Psoas muscle (tissue), 8 donors: ENCODE measurements at places on chromosomes 5 and 9. TPM values are rescaled to one million over a fixed set of nuclear protein-coding genes. Genes with fewer than 3 reads are reported as not detected.

DNA sequence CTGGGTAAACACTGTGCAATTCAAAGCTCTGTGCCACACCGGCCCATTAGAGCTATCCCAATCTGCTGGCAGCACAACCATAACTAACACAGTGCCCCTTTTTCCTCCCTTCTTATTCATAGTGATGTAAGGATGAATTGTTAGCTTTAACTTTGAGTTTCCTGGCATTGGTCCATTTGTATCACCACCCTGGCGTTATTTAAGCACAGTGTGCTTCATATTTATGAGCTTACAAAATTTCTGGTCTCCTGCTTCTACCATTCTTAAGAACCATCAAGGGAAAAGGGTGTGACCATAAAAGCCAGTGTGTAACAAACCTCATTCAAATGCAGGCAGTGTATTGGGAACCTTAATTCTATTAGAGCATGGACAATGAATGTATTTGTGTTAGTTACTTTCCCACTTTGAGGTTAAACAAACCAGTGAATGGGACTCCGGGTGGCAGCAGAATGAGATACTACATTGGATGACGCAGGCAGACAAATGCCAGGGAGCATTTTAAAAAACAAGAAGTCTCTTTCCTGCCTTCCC is 222.6 kb downstream of the TMEM161B start:
- no peak for DNase-seq

- DNase-seq, result no peak
Observed at GRCh38 chr9:70428781-70429180, 14.3 kb upstream of the KLF9 start.

DNA sequence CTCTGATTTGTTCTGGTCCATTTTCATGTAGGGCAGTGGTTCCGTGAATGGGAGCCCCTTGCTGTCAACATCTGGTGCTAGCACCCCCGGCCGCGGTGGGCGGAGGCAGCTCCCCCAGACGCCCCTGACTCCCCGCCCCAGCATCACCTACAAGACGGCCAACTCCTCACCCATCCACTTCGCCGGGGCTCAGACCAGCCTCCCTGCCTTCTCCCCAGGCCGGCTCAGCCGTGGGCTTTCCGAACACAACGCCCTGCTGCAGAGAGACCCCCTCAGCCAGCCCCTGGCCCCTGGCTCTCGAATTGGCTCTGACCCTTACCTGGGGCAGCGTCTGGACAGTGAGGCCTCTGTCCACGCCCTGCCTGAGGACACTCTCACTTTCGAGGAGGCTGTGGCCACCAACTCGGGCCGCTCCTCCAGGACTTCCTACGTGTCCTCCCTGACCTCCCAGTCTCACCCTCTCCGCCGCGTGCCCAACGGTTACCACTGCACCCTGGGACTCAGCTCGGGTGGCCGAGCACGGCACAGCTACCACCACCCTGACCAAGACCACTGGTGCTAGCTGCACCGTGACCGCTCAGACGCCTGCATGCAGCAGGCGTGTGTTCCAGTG is 244.0 kb downstream of the CACNA1B start:
- DNase-seq, result no peak

GRCh38 chr5:178279026-178279722 is 46.6 kb upstream of the PHYKPL start:
- DNase-seq, result peak; percentile 43

- DNase-seq, result no peak
Observed at GRCh38 chr5:128276537-128277216, 193.1 kb downstream of the SLC12A2 start.

- no peak for DNase-seq
Observed at GRCh38 chr5:172952034-172952511, 7.2 kb upstream of the RPL26L1 start.

- no peak for DNase-seq
Observed at GRCh38 chr5:137808503-137809135, 54.5 kb upstream of the HNRNPA0 start.

DNA sequence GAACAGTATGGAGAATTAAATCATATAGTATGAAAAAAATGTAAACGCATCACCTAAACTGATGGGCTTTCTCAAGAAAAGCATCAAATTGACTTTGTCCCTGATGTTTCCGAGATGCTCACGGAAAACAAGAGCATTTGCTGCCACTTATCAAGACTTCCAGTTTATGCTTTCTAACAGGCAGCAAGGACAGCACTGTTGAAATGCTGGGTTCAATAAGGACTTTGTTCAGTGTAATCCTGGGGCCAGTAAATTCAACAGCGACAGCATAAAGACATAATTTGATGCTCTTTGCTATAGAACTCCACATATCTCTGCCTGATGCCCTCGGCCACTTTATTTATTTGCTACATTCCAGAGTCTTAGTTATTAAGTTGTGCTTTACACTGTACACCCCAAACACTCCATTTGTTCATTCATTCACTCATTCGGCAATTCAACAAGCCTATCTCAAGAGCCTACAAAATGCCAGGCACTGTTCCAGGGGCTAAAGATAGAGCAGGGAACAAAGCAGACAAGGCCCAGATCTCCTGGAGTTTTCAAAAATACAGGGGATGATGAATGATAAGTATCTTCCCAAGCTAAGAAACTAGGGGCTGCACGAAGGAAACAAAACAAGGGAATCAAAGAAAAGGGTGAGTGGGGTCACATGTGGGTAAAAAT is 294.6 kb downstream of the ZNF608 start:
- DNase-seq, result no peak

DNA sequence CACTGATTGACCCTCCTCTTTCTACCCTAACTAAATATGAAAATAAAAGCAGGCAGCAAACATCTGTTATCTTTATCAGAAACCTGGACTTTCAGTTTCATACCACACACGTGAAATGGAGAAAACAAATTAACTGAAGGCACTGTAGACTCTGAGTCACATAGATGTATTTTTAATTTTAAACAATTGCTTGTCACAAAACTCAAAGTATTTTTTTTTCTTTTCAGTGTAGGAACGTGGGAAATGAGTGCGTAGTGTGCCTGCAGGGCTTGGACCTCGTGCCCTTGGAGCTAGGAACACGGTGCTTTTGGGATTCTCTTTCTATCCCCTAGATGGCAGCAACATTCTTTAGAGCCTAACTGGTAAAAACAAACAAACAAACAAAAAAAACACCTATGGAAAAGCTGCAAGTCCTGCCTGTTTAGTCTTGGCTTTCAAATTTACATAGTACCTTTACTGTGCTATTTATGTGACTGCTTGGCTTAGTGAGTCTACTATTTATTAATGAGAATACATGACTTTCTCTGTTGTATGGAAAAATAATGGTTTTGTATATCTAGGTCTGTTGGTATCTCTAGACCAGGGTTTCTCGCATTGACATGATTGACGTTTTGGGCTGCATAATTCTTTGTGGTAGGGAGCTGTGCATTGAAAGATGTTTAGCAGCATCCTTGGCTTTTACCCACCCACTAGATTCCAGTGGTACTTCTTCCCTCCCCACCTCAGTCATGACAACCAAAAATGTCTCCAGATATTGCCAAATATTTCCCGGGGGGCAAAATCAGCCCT is 16.8 kb upstream of the ACTBL2 start:
- no peak for DNase-seq

DNA sequence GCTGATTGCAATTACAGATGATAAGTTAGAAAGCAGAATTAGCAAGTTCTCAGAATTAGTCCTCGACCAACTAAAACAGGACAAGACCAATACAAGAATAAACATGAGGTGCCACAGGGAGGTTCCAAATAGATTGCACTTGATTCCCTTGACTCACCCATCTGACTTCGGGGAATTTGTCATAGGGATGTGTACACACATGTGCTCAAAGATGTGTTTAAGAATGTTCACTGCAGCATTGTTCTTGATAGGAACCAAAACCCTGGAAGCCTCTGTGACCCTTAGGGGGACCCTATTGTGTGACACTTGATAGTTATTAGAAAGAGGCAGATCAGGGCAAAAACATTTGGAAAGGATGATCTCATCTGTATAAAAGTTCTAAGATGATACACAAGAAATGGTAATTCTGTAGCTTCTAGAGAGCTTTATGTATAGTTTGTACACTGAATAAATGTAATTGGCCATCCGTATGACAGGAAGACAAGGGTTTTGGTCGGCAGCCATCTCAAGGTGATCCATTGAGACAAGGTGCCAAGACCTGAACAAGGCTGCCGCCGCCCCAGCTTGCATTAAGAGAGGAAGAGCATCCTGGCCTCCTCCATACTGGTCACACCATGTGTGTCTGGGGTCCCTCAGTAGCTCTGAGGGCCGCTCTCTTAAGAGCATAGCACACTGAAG is 48.2 kb upstream of the GARNL3 start:
- DNase-seq, result no peak

DNA sequence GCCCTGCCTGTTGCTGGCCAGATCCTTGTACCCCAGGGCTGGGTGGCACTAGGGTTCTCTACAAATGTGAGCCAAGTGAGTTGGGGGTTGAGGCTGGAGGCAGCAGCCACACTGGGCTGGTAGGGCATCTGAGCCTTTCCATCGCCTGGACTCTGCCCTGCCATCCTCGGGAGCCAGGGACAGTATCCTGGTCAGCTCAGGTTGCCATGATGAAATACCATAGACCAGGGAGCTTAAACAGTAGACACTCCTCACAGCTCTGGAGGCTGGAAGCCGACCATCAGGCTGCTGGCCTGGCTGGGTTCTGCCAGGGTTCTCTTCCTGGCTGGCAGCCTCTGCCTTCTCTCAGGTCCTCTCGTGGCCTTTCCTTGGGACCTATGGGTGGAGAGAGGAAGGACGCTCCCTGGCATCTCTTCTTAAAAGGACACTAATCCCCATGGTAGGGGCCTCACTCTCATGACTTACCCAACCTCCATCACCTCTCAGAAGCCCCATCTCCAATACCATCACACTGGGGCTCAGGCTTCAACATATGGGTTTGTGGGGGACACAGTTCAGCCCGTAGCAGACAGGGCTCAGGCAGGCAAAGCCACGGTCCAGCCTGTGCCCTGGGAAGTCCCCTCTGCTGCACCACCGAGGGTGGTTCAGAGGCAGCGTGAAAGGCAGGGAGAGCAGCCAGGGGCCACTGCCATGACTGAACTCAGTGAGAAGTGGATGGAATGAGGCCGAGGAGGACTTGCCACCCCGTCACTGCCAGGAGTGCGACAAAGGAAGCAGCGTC is 50.1 kb downstream of the HMCN2 start:
- DNase-seq, result peak; percentile 33

DNA sequence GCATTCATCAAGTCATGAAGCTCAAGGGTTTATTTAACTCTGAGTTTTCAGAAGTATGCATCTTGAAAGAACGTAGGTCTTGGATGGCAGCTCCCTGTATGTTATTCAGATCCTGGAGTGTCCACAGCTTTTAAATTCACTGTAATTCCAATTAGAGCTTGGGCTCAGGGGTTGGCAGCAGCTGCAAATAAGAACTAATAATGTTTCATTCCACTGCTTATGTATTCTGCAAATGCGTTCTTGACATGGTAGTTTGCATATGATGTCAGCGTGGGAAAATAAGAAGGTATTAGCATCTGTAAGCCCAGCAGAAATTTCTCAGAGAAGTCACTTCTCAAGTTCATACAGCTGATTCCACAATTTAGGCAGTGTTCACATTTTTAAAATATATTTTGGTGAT is 58.4 kb downstream of the RORB start:
- DNase-seq, result no peak

- DNase-seq, result no peak
Observed at GRCh38 chr5:172908662-172909061, 50.6 kb upstream of the RPL26L1 start.

- DNase-seq, result no peak
Observed at GRCh38 chr5:181239062-181239663, 4.5 kb downstream of the RACK1 start.

GRCh38 chr5:6059137-6059800 is 319.1 kb downstream of the MED10 start:
- DNase-seq, result no peak

DNA sequence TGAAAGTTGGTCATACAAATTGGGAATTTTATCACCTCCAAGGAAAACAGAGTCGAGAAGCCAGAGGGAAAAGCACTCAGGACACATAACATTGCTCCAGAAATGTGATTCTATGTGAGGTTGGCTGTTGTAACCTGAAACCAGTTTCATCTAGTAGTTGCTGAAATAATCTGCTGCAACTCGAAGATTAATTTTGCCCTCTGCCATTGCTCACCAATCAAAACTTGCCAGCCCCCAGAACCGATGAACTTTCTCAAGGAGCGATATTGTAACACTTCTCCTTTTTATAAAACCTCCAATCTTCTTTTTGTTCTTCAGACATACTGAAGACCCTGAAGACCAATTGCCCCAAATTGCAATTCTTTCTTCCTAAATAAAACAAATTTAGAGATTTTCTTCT is 31.1 kb downstream of the C5orf58 start:
- DNase-seq, result no peak

DNA sequence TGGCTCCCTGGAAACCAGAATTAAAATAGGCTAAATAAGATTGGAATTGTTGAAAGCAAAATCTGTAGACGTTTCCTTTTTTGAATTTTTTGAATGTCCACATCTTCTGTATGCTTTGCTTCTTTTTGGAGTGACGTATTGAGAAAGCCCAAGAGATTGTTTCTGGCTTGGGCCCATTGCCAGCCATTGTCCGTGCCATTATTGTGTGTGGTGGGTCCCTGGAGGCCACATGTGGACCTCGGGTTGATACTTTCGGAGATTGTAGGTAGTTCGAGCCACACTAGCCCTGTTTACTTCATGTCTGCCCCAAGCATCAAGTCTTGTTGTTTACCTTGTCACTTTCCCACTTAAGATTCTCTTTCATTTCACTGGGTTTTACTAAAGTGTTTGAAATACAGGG is 106.0 kb downstream of the PALM2AKAP2 start:
- DNase-seq, result no peak

- DNase-seq, result no peak
Observed at GRCh38 chr9:68721666-68722330, 16.8 kb downstream of the PIP5K1B start.

DNA sequence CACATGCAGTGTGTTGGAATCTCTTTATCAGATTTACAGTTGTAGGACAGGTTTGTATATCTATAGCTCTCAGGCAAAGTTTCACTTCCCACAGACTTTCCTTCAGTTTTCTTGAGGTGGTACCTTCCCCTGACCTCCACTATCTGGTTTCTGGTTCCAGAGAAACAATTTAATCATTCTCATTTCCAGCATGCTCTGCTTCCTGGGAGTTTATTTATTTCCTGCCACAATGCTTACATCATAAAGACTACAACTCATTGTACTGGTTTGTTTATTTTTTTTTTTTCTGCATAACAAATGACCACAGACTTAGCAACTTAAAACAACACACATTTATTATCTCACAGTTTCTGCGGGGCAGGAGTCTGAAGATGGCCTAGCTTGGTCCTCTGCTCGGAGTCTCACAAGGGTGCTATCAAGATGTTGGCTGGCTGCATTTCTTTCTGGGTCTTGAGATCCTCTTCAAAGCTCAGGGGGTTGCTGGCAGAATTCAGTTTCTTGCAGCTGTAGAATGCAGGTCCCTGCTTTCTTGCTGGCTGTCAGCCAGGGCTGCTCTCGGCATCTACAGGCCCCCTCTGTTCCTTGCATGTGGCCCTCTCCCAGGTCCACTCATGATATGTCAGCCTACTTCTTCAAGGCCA is 247.7 kb downstream of the ENC1 start:
- DNase-seq, result no peak

HARS1 gene
- polyA plus RNA-seq, result 45.2 TPM

DNAJA1 gene
- 46.9 TPM for polyA plus RNA-seq

PAM gene
- 29.5 TPM for polyA plus RNA-seq

SLC2A6 gene
- polyA plus RNA-seq, result 1.8 TPM

NXNL2 gene
- not detected for polyA plus RNA-seq

PCDHGB7 gene
- 1.1 TPM for polyA plus RNA-seq

FAM200C gene
- polyA plus RNA-seq, result 1.3 TPM

TAF1L gene
- polyA plus RNA-seq, result not detected

EPB41L4B gene
- 1.8 TPM for polyA plus RNA-seq

EIF4E1B gene
- polyA plus RNA-seq, result not detected

SHISAL2B gene
- polyA plus RNA-seq, result 0.06 TPM

CLIC3 gene
- polyA plus RNA-seq, result 0.94 TPM

MARCHF11 gene
- polyA plus RNA-seq, result not detected

BTNL8 gene
- 0.13 TPM for polyA plus RNA-seq
